ENCODE measurements at places on chromosomes 3 and 15. TPM values are rescaled to one million over a fixed set of nuclear protein-coding genes. Genes with fewer than 3 reads are reported as not detected.

GRCh38 chr15:91620229-91620628 is 233.3 kb upstream of the SLCO3A1 start:
- no peak for DNase-seq

DNA sequence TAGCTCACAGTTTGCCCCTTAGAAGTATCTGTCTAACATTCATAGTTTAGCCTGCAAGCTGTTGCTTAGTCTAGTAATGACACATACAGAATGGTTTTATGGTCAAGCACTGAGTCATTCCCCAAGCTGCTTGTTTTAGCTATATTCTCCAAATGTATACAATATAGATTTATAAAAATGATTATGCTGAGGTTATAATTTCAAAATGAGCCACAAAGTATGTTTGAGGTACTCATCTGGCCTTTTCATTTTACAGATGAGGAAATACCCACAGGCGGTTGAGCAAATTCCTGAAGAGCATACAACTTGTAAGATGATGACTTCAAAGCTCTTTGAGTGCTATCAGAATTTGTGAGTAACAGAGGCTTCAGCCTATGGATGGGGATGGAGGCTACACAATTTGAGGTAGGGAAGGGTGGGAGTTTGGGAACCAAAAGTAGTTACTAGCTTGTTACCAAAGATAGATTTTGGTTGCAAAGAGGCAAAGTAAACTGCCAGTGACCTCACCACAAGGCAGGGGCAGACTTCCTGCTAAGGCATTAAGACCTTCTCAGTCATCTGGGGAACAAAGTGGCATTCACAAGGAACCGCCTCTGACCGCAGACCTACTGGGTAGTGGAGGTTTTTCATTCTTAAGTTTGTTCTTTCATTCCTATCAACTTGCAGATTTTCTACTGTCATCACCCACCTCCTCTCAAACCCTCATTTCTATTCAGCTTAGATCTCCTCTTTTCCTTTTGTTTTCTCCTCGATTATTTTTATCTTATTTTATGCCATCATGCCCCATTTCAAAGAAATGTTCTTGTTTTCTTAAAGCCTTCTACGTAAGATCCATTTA is 257.2 kb upstream of the NECTIN3 start:
- DNase-seq: peak; percentile 97

DNA sequence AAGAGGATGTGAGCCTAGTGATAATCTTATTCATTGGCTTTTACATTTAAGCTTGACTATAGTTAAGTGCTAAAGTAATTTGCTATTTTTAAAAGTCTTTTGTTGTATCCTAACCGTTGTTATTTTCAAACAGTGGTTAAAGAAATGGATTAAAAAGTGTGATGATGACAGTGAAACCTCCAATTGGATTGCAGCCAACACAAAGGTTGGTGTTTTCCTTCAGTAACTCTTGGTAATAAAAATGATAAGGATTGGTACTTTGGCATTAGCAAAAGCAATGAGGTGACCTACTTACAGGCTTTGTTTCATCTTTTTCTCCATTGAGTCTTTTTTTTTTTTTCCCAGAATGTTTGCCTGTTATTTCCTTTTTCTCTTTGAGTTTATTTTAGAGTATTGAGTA is 87.5 kb upstream of the GOLGA6B start:
- no peak for DNase-seq

DNA sequence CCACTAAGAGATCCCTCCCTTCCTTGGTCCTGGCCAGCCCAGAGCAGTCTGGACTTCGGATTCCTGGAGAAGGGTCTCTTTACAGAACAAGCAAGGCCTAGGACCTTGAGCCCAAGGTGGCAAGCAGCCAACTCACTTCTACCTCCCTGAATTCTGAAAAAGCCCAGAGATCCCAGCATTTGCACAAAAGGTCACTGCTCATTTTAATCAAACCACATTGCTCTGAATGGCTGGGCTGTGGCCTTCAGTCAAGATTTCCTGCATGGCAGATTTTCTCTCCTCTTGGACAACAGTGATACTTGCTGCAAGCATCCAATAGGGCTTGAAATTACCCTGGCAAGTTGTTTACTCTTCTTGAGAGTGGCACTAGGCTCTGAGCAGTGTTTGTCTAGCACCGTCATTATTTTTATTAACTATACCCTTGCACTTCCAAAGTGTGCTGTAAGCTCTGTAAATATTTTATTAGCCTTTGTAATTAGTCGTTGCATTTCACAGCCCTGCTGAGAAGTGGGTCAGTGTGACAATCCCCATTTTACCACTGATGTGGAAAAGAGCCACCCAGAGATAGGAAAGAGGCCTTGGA is 274.7 kb upstream of the CTNNB1 start:
- no peak for DNase-seq

GRCh38 chr15:63938486-63939061 is 104.8 kb upstream of the HERC1 start:
- DNase-seq: peak; percentile 35

The RASGRF1 gene
- total RNA-seq: 0.32 TPM

GRCh38 chr3:31538801-31539200 is 6.1 kb downstream of the STT3B start:
- DNase-seq: no peak

- peak; percentile 46 for DNase-seq
Measured at GRCh38 chr3:45665101-45665572, 24.1 kb upstream of the SACM1L start.

DNA sequence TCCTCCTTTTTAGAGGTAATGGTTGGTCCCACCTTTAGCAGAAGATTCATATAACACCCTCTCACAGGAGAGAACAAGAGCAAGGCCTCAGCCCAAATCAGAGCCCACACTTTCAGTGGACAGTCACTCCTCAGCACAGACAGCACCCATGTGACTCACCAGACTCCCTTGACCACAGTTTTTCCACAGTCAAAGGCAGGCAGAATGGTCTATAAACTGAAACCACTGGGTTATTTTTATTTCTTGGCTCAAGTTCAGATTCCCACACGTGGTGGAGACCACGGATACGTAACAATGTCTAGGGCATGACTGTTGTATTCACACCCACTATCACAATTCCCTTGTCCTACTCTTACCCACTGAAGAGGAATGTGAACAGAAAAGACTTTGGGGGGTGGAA is 237.8 kb upstream of the UBE2E1 start:
- DNase-seq: peak; percentile 96

The VGLL3 gene
- total RNA-seq: 13.9 TPM

The COL6A5 gene
- not detected for total RNA-seq

DNA sequence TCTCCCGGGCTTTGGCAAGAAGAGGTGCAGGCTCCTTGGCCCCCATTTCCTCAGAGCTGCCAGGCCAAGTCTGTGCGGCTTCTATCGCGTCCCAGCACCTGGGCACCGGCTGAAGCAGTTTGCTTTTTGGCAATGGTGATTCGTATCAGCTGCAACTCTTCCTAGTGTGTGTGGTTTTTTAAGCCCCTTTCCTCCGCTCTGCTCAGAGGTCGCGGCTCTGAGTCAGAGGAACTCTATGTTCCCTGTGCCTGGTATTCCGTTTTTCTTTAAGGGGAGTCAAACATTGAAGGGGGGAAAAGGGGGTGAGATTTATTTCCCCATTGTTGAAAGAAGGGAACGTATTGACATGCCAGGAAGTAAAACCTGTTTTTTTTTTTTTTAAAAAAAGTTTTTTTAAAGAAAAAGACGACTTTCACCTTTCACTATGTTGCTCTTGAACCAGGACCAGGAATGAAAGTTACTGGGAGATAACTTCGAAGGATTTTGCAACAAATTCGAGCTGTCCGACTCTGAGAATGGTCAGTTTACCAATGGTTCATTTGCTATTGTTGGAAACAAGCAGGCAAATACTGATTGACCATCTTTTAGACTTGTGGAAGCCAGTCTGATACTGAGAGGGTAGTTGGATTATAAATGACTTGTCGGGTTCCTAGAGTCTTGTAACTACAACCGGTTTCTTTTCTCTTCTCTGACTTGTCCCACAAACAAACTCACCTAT is 1.1 kb downstream of the ARMC8 start:
- peak; percentile 75 for DNase-seq

The MUSTN1 gene
- not detected for total RNA-seq

DNA sequence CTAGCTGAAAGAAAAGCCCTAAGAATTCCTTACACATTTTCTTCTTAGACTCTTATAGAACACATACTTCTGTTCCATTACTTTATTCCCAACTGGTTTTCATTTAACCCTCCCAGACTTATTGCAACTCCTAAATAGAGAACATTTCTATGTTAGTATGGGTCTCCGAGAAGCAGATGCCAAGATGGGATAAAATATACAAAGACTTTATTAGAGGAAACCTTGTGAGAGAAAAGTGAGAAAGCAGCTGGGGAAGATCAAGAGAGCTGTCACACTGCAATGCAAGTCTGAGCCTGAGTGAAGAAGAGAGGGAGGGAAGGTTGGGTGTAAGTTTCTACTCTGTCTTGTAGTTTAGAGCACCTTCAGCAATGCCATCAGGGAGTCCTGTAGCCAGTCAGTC is 979.3 kb downstream of the IGSF11 start:
- no peak for DNase-seq

DNA sequence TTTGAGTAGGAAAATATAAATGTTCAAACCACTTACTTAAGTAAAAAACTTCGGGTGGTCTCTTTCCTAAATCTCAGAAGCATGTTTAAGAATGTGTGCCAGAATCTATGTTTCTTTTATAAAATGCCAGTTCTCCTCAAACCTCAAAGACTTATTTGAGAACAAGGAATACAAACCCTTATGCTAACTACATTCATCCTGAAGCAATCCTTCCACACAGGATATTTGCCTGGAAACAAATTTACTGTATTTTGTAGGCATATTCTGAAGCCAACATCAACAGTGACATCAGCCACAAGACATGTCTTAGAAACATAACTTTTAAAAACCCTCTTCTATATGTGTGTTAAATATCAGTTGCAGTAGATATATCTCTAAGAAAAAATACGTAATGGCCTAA is 1077.0 kb downstream of the ROBO1 start:
- DNase-seq: no peak

GRCh38 chr15:60264566-60264965 is 133.2 kb downstream of the ANXA2 start:
- DNase-seq: no peak

The TUSC7 gene
- total RNA-seq: not detected

GRCh38 chr3:184619369-184619768 is 57.8 kb downstream of the EPHB3 start:
- peak; percentile 28 for DNase-seq

The FGF7 gene
- 11.5 TPM for total RNA-seq

The CDCP1 gene
- 33.5 TPM for total RNA-seq

The SLC9A9 gene
- total RNA-seq: 0.10 TPM

DNA sequence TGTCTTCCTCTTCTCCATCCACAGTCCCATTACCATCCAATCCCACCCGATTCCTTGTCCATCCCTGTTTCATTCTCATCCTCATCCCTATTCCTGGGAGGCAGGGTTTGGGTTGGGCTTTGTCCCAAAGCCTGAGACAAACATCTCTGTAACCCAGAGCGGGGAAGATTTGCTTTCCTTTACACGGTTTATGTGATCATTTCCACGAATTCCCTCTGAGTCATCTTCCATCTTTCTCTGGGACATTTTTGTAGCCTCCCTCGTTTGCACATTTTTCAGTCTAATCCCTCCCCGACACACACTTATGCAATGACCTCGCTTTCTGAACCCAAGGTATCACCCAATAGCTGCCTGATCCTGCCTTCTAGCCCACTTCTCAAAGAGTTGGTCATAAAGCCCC is 22.8 kb downstream of the DUOX2 start:
- peak; percentile 65 for DNase-seq

DNA sequence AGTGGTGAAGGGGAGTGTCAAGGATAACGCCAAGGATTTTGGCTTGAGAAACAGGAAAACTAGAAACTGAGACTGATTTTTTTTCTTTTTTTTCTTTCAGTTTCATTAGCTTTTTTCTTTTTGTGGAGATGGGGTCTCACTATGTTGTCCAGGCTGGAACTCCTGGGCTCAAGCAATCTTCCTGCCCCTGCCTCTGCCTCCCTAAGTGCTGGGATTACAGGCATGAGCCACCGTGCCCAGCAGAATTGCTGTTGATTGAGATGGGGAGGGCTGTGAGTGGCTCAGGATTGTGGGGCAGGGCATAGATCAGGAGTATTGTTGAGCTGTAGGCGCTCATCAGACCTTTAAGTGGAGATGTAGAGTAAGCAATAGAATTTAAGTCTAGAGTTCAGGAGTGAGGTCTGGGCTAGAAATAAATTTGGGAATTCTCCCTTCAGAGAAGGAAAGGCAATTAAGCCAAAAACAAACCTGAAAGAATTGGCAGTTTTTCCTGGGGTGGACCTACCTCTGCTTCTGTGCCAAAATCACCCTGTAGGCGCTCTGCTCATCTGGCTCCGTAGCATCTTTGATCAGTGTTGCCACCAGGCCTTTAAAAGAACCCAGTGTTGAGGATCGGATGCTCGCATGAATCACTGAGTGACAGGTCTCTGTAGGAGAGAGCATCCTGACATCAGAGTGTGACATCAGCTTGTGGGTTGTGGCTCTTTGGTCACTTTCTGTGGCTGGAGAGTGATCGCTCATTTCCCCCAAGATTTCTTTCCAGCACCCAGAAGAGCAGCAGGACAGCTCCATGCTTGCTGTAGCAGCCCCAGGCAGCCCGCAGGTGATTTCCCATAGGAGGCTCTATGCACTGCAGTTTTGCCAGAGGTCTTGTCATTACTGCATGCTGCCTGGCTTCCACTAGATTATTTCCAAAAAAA is 15.8 kb downstream of the ABHD17C start:
- peak; percentile 66 for DNase-seq

- DNase-seq: no peak
Measured at GRCh38 chr3:193149998-193150397, 91.0 kb upstream of the PLAAT1 start.

GRCh38 chr15:65818927-65819562 is 27.0 kb upstream of the DENND4A start:
- DNase-seq: peak; percentile 37

DNA sequence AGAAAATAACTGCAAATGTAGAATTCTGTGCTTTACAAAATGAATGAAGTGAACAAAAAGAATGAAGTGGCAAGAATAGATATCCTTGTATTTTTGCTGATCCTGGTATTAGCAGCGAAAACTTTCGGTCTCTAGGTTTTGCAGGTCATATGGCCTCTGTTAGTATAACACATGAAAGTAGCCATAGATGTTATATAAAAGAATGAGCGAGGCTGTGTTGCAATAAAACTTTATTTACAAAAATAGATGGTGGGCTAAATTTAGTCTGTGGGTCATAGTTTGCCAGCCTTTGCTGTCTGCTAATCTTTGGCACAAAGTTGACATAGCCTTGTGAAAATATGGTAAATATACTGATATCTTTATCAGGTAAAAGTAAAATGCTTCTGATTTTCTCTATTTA is 35.2 kb downstream of the SEC22A start:
- DNase-seq: no peak

The IQCF5 gene
- total RNA-seq: not detected

GRCh38 chr3:49471856-49472495 is 1.9 kb downstream of the DAG1 start:
- peak; percentile 39 for DNase-seq

Data from M059J (cell line).